SIG-M5 (cell line): ENCODE measurements at places on chromosomes 4 and X.

DNA sequence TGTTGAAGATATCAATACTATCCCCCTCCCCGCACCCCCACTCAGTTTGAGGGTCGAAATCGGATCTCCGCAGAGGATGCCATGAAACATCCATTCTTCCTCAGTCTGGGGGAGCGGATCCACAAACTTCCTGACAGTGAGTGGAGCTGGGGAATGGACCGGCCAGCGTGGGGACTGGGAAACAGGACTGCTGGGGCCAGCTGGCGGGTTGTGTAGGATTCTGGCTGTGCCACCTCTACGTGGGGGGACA, 5.5 kb upstream of the USP11 start:
- DNase-seq: no peak

DNA sequence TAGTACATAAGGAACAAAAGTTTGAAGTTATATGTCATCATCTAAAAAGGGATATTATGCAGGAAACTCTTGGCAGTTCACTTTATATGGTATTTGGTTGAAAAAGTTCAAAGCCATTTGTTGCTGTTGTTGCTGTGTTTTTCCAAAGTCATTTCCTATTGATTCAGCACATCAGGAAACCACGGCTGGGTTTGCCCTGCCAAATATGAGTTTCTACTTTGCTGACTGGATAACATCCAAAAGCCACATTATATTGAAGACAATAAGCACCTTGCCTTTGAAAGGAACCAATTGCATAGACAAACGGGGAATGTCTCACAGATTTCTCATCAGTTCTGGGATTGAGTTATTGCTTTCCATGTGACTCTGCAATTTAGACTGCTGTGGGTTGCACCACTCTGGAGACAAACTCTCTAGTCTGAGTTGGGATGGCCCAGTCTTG, 206.1 kb downstream of the SLC39A8 start:
- DNase-seq: no peak

- DNase-seq: no peak
Observed at GRCh38 chrX:39421006-39421405, 619.7 kb downstream of the MID1IP1 start.

DNA sequence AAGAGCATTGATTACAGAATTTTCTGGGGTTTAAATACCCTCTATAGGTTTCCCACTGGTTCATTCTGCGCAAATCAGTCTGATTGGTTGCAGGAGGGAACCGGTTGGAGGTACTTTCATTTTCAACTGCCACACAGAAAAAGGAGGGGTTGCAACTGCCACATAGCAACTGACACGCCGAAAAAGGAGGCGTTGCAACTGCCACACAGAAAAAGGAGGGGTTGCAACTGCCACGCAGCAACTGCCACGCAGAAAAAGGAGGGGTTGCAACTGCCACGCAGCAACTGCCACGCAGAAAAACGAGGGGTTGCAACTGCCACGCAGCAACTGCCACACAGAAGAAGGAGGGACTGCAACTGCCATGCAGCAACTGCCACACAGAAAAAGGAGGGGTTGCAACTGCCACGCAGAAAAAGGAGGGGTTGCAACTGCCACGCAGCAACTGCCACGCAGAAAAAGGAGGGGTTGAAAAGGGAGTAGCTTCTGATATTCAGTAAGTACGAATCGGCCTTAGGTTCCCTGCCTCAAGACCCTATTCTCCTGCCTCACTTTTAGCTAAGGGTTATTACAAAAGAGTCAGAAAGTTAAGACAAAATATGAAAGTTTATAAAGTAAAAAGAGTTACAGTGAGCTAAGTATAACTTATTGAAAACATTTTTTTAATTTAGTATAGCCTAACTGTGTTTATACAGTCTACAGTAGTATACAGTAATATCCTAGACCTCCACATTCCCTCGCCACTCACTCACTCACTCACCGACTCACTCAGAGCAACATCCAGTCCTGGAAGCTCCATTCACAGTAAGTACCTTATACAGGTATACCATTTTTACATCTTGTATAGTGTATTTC, 431.8 kb downstream of the KCTD8 start:
- no peak for DNase-seq

DNA sequence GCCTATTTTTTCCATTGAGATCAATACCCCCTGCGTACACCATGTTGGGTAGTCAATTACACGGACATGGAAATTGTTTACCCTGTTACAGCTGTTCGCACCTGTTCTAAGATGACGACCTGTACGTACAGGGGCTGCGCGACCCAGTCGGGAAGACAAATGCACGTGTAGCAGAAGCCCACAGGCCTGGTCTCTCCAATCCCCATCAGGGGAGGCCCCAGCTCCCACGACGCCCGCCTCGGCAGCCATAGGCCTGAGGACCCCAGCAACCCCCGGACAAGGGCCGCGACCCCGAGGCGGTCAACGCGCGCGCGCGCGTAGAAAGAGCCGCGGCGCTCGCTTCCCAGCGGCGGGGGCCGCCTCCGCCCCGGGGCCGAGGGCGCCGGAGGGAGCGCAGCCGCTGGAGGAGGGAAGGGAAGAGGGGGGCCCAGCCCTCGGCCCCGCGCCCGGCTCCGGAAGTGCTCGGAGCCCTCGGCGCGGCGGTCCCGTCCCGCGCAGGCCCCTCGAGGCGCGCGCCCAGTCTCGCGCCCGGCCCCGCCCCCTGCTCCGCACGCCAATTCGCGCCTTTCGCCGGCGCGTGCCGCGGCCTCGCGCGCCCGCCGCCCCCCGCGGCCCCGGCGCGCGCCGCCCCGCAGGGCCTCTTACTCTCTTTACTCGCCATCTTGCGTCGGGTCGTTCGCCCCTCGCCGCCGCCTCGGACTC, 618 bp downstream of the RBBP7 start:
- DNase-seq: no peak

DNA sequence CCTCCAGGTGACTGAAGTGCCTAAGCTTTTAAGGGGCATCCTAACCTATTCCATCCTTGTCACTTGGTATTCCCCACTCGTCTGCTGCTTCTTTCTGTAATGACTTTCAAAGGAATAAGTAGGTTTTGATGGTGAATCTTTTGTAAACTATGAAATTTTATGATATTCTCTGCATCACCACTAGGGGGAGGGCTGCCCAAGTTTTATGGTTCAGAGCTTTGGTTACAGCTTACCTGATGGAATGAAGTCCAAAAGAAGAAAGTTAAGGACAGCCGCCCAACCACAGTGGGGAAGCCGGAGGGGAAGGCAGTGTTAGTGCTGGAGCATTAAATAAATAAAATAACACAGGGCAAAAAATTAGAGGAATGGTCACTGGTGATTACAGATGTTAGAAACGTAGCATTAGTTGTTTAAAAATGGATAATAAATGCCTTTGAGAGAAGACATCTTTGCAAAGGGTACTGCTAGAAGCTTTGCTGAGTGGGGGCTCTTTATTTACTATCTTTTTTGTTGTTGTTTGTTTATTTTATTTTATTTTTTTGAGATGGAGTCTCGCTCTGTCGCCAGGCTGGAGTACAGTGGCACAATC, 204.9 kb downstream of the GBA3 start:
- no peak for DNase-seq

- no peak for DNase-seq
Observed at GRCh38 chrX:112849016-112849415, 8.4 kb upstream of the AMOT start.

DNA sequence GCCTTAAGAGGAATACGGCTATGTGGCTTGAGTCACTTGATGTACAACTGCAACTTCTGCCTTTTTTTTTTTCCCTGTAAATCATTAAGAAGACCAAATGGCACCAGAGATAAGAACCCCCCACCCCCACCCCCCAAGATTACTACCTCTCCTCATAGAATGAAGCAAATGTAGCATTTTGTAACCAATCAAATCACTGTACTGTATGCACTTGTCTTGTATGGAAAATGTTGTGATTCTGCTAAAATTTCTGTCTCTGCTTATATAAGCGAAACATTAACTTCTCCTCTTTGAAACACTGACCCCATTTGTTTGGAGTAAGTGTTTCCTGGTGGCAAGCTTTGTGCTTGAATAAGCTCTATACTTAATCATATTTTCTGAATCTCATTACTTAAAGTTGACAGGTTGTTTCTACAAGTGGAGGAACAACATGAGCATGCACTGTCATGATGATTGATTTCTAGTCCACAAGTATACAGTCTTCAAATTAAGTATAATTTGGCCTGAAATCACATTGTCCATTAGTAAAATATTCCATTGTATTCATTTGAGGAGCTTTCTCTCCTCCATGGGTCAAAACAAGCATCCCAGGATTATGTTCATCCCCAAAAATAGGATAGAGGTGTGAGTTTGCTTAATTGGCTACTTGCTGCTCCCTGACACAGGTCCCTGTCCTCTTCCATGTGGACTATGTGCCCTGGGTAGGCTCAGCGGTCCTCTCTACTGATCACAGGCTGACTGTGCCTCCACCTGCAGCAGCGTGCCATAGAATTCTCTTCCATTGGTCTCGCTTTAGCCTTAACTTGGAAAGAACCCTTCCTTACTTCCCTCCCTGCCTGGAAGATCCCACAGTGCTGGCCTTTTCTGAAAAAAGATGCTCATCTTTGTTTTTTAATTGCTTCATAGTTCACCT, 104.0 kb upstream of the BMP2K start:
- DNase-seq: no peak

- no peak for DNase-seq
Observed at GRCh38 chr4:151219948-151220347, 57.0 kb upstream of the PRSS48 start.

DNA sequence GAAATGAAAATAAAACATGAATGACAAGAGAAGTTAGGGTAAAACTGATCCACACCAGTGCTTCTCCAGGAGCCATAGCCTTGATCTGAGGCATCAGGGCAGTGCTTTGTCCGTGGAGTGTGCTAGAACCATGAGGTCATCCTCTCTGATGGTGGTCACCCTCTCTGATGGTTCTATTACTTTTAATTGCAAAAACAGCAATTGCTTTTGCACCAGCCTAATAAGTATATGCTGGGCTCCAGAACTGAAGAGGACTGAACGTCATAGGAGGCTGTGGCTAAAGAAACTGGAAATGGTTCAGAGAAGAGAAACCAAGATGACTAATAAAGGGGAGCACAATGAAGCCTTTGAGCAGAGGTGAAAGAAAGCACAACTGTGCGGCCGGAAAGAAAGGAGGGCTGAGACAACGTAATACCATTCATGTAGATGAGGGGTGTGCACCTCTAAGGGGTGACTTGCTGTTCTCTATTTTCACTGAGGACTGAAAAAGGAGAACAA, 17.0 kb upstream of the TMEM154 start:
- no peak for DNase-seq

DNA sequence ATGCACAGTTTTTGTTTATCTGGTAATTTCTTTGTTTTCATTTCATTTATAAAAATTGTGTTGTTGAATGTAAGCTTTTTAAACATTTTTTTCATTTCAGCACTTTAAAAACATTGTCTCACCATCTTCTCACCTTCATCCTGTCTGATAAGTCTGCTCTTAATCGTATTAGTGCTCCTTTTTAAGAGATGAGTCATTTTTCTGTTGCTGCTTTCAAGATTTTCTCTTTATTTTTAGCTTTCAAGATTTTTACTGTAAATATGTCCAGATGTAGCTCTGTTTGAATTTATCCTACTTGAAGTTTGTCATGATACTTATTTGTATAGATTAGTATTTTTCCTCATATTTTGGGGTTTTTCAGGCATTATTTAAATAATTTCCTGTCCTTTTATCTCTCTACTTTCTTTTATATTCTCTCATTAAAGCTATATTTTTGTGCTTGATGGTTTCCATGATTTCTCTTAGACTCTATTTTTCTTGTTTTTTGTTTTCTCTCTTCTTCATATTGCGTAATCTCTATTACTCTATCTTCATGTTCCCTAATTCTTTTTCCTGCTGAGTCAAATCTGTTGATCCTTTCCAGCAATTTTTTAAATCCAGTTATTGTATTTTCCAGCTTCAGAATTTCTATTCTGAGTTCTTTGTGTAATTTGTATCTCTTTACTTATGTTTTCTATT, 1400.4 kb upstream of the PCDH7 start:
- DNase-seq: no peak

GRCh38 chr4:54337009-54337408, 107.9 kb downstream of the PDGFRA start:
- DNase-seq: no peak

GRCh38 chrX:133846311-133846710, 139.1 kb downstream of the GPC3 start:
- no peak for DNase-seq

GRCh38 chr4:42482516-42483327, 85.4 kb downstream of the SHISA3 start:
- DNase-seq: no peak

DNA sequence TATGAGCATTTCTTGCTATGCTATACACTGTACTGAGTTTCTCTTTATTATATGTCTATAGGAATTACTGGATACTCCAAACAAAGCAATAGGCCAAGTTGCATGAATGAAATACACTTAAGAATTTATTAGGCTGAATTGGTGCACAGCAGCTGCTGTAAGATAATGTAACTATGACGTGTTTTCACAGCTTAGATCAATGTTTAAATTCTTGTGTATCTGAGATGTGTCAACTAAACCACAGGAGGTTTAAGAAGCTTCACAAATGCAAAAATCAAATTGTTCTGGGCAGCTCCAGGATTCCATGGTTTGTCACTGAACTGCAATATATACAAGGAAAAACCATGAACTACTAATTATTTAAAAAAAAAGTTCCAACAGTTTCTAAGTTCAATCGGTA, 156.7 kb downstream of the MAPK10 start:
- DNase-seq: no peak

DNA sequence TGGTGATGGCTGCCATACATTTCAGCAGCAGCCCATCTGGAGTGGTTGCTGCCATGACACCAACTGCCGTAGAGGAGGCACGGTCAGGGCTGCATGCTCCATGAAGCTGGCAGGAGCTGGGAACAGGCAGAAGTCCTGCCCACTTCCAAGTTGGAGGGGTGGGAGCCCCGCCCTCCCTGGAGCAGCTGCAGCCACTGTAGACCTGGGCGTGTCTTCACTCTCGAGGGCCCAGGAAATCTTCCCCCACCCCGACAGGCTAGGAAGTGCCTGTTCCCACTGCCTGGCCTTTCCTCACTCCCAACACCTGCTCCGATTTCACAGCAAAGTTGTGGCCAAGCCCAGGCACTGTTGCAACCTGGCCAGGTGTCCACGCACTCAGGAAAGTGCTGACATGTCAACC, 42.3 kb downstream of the NALF2 start:
- DNase-seq: no peak

DNA sequence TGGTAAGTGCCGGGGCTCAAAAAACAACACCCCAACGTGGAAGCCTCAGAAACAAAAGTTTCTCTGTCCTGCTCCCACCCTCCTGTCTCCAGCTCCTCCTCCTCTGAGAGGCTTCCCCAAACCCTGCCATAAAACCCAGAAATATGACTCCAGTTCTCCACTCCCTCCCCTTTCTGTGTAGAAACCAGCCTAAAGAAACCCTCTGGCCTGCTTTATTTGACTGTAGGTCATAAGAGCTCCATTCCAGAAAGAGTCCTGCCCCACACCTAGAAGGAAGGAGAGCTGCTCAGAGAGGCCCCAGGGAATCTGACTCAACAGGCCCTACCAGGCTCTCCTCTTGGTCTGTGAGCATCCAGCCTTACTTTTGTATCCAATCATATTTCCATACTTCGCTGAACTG, 872 bp upstream of the S100P start:
- DNase-seq: no peak

GRCh38 chr4:139686130-139686529, 20.5 kb downstream of the MGST2 start:
- DNase-seq: no peak
